ENCODE measurements at places on chromosomes 4 and X. TPM values are rescaled to one million over a fixed set of nuclear protein-coding genes. Genes with fewer than 3 reads are reported as not detected.

DNA sequence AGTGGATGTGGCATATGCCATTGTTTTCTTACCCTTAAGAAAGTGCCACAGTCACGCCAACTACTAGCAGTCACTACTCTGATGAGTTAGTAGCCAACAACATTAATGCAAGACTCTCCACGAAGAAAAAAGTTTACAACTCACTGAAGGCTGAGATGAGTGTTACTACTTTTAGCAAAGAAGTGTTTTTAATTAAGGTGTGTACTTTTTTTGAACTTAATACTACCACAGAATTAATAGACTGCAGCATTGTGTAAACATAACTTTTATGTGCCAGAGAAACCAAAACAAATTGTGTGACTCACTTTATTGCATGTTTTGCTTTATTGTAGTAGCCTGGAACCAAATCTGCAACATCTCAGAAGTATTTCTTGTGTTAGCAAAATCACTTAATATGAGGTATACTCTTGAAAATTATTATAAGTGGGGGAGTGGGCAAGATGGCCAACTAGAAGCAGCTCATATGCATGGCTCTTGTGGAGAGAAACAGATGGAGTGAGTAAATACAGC, 2.2 kb upstream of the UGT2B4 start:
- no peak for DNase-seq
- H3K4me3 ChIP-seq = no peak overlapping the region
- H3K4me1 ChIP-seq = no peaks in the 10 kb centered on the region
- no peak overlapping the region for H3K27ac ChIP-seq

DNA sequence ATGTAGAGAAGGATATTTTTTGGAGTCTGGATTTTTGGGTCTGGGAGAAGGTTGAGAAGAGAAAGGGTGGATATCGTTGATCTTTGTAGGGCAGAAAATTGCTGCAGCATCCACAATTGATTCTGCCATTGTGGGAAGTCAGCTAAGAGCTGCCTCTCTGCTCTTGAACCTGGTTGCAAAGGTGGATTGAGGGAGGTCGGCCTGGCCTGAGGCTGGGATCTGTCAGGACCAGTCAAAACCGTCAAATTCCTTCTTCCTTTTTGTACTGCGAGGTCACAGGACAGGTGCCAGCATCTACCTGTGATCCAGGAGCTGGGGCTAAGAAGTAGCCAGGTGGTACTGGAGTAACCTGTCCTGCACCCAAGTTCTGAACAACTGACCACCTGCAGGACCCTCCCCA, 93.7 kb downstream of the SHOX start:
- H3K27me3 ChIP-seq = no peaks in the 10 kb centered on the region
- H3K4me1 ChIP-seq = no peaks in the 10 kb centered on the region
- no peak overlapping the region for H3K4me3 ChIP-seq
- no peak for DNase-seq
- H3K27ac ChIP-seq = no peak overlapping the region

- H3K4me3 ChIP-seq = no peak overlapping the region
- no peaks in the 10 kb centered on the region for H3K36me3 ChIP-seq
- no peaks in the 10 kb centered on the region for H3K27me3 ChIP-seq
- H3K4me1 ChIP-seq = no peaks in the 10 kb centered on the region
Measured at GRCh38 chrX:29233592-29234183, 646.4 kb downstream of the IL1RAPL1 start.

POU4F2 gene
- not detected for total RNA-seq

- no peaks in the 10 kb centered on the region for H3K4me1 ChIP-seq
- peaks cover under 1% of the 10 kb centered on the region for H3K27me3 ChIP-seq
- no peak for DNase-seq
- no peak overlapping the region for H3K4me3 ChIP-seq
Measured at GRCh38 chr4:111630705-111631104, 514.5 kb upstream of the FAM241A start.

DNA sequence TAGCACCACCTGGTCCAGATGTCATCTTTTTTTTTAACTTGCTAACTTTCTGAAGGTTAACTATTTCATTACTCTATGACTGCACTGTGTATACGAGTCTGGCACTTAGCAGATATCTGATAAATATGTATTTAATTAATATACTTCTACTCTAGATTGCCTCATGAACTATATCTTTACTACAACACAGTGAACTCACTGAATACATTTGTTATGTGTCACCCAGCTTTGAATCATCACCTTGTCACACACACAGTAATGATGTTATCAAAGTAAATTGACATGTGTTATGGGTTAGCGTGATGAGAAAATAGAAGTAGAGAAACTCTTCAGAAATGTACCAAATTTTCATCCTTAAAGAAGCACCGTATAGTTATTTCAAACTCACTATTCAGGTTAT, 419.3 kb upstream of the ADGRL3 start:
- no peaks in the 10 kb centered on the region for H3K36me3 ChIP-seq
- no peaks in the 10 kb centered on the region for H3K27me3 ChIP-seq
- no peaks in the 10 kb centered on the region for H3K4me1 ChIP-seq
- H3K4me3 ChIP-seq = no peak overlapping the region

DNA sequence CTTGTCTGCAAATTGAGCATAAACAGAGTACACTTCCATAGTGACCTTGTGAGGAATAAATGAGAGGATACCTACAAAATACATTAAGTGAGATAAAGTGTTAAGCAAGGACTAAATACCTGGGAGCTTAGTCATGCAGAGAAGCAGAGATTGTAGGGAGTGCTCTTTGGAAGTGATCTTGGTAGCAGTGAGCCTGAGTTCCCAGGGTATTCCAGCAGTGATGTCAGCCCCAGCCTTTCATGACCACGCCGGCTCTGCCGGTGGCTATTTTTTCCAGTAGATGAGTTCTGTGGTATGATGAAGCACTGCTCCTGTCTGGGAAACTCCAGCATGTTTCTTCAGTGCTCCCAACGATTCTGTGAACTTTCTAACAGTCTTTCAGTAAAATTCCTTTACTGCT, 391.5 kb upstream of the IGFBP7 start:
- no peaks in the 10 kb centered on the region for H3K4me1 ChIP-seq
- H3K27me3 ChIP-seq = no peaks in the 10 kb centered on the region
- H3K27ac ChIP-seq = no peak overlapping the region

CXorf49 gene
- not detected for total RNA-seq

DNA sequence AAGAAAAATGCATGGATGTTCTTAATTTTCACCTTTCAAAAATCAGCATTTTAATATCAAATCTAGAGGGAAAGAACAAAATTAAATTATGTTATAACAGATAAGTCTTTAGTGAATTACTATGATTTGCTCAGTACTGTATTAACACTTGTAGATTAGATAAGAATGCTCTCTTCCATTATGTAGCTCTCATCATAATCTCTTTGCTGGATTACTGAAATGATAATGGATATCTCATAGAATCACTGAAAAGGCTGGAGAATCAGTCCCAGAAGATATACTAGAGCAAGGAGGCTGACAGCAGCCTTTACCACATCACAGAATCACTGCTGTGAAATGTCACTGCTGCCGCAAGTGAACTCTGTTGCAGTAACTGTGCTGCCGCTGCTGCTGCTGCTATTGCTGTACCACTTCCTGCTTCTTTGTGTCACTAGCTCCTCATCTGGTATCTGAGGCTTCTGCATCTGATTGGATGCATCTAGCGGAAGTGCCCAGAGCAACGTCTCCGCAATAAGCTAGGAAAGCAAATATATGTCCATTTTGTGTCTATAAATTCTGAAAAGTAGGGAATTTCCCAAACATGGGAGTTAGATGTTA, 738.2 kb downstream of the ADGRL3 start:
- no peaks in the 10 kb centered on the region for H3K27me3 ChIP-seq
- no peaks in the 10 kb centered on the region for H3K4me1 ChIP-seq
- no peak for DNase-seq
- no peaks in the 10 kb centered on the region for H3K36me3 ChIP-seq
- no peak overlapping the region for H3K27ac ChIP-seq

Measured in activated B cell treated with CpG ODN at 0.5 μM for 24 hours (primary cell).